ENCODE measurements at places on chromosomes 7 and 10.

DNA sequence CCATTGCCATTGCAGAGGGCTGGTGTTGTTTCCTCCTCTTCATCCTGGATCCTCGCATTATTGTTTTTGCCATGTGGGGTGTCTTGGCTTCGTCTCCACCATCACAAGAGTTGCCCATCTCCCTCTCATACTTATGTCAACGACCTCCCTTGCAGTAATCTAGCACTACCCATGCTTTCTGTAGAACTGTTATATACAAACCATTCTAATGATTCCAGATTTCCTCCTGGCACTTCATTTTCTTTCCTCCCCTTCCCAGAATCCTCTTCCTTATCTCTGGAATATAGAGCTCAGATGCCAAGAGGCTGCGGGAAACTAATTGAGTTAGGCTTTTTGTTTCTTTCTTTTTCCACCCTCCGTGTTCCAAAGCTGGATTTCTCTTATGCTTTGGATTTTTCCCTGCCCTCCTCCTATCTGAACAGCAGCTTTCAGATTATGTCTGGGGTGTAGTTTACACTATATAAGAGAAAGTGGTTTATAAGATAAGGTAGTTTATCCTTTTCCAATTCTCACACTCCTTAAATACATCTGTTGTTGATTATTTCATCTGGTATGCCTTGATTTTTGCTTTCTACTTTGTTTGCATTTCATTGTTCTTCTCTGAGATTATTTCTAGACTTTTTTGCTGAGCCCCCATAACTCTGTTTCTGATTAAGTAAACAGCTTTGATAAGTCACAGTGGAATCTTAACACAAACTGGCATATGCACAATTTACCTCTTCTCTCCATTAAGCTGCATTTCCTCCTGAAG lies 264.1 kb downstream of the BICC1 start:
- no peak for DNase-seq

DNA sequence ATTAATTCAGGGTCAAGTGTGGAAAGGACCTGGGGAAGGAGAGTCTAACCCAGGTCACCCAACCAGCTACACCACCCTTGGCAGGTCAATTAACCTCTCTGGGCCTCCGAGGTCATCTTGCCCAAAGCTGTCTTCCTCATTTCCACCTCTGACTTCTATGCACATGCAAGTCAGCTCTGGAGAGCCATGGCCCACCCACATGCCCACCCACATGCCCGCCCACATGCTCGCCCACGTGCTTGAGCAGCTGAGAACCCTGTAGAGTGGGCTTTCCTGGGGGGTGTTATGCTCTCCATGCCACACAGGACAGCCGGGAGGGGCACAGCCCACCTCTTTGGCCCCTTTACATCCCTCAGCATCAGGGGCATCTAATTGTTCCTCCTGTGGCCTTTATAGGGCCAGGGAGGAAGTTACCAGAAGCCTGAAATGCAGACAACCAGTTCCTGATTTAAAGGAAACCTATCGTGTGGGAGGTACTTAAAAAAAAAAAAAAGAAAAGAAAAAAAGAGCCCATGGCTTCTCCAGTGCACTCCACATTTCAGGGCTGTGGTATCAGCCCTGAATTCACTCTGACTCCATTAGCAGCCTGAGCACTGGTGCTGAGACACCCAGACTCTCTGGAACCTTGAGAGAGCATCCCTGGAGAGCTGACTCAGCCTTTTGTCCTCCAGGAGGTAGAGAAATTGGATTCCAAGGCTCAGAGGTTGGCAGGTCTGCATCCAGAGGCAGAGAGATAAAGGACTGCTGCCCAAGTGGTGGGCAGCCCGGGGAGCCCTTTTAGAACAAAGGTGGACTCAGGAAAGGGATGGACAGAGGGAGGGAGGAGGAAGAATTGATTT lies 176.2 kb upstream of the ZMIZ1 start:
- DNase-seq, result no peak

DNA sequence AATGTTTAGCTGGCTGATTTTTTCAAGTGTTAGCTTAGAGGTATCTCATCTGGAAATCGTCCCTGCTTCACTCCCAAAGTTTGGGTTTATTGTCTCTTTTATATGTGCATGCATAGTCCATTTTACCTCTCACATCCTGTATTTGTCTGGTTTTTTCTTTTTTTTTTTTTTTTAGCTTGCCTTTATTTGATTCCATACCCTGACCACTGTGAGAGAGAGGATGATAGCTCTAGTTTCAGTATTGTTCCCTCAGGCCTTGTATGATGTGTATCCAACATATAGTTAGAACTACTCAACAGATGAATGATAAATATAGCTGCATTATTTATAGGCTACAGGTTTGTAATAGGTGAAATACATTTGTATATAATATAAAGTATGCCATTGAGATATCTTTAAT lies 29.9 kb downstream of the PCGF5 start:
- no peak for DNase-seq

DNA sequence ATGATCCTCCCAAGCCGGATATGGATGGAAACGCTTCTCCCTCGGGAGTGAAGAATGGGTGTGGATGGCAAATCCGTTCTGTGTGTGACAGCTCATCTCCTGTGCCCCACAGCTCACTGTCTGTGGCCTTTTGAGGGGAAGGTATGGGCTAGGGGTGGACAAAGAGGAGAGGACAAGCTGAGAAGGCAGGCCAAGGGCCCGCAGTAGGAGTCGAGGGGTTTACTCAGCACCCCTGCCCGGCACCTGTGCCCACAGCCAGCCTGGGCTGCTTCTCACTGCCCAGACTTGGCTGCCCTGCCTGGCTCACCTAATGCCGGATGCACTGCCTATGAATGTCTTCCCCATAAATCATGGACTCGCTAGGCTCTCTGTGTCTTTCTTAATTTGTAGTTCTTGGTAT lies 503.8 kb downstream of the TCERG1L start:
- no peak for DNase-seq

DNA sequence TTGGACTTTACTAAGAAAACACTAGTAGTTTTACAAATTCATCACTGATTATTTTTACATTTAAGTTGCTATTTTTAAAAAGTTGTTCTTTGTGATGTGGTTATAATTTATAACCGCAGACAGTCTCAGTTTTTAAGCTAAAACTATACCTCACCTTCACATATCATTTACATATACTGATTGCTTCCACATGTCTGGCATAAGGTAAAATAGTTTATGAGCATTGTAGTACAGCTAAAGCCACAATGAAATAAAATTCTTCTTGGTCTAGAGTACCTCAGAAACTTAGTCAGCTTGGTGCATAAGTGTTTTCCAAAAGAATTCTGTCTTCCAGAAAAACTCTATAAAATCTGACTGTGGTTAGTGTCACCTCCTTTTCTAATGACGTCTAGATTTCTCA lies 13.0 kb downstream of the SEMA3A start:
- no peak for DNase-seq

All from substantia nigra (tissue), 51 donors.